ENCODE measurements at places on chromosomes 1 and 21.

DNA sequence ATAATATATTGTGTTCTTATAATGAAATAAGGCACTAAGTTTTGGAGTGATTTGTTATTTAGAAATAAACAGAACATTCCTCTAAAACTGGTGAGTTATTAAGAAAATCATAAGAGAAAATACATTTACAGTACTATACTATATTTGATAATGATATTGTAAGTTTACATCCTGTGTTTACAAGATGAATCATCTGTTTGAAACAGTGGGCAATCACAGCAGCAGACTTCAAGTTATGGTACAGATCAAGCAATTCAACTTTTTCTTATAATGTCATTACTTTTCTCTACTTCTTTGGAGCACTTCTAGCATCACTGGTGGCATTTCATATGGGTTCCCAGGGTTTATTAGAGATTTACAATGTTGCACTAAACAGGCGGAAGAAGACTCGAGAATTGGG is 86.5 kb upstream of the BRINP3 start:
- DNase-seq: no peak

- DNase-seq: no peak
Observed at GRCh38 chr1:168375566-168376300, 95.1 kb downstream of the TBX19 start.

DNA sequence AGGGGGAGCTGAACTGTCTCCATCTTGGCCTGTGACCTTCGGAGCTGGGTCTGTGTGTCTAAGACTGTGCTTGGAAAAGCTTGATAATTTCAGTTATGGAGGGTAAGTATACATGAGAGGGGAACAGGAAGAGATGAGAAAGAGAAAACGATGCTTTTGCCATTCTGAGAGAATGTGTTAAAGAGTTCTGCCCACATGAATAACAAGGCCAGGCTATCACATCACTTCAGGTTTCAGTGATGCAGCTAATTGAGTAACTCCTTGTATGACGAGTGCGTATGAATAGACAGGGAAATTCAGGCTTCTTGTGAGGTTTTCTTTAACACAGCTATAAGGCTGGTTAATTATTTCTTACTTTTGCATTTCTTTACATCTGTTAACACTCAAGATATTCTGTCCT is 81.0 kb downstream of the PLPPR5 start:
- no peak for DNase-seq

DNA sequence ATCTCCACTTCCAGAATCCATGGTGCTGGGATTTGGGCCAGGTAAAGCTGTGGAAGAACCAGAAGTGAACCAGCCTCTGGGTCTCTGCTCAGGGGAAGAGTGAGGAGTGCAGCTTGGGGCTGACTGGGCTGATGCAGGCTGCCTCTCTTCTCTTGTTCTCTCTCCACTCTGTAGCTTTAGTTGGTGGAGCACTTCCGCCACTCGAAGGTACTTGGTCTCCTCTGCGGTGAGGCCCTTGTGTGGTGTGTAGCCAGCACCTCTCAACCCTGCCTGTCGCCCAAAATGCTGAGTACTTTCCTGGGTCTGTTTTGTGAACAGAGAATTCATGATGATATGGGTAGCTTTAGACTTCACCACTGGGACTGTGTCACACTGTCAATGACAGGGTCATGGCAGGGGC is 63.2 kb downstream of the URB2 start:
- DNase-seq: no peak

DNA sequence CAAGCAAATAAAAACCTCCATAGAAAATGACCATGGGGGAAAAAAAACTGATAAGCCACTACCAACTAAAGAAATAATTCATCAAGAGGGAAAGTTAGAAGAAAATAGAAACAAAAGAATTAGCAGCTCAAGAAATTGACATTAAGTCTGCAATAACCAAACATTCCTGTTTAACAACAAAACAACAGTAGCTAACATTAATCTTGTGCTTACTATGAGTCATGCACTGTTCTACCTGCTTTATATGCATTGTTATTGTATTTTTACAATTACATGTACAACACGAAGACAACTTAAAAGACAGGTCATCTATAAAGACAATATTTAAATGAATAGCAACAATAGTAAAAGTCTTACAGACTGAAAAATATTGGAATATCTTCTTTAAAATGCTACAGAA is 34.4 kb upstream of the LRRC7 start:
- DNase-seq: no peak

Data from stimulated activated CD8-positive, alpha-beta memory T cell treated with anti-CD3 and anti-CD28 coated beads, Interleukin-7, amount 100 ng/mL, for 4 hours (primary cell).